Aorta (tissue), 5 donors: ENCODE measurements at places on chromosomes 5 and 9. TPM values are rescaled to one million over a fixed set of nuclear protein-coding genes. Genes with fewer than 3 reads are reported as not detected.
A peak's percentile ranks its signal among the peaks of the same experiment; 100 is the strongest.

DNA sequence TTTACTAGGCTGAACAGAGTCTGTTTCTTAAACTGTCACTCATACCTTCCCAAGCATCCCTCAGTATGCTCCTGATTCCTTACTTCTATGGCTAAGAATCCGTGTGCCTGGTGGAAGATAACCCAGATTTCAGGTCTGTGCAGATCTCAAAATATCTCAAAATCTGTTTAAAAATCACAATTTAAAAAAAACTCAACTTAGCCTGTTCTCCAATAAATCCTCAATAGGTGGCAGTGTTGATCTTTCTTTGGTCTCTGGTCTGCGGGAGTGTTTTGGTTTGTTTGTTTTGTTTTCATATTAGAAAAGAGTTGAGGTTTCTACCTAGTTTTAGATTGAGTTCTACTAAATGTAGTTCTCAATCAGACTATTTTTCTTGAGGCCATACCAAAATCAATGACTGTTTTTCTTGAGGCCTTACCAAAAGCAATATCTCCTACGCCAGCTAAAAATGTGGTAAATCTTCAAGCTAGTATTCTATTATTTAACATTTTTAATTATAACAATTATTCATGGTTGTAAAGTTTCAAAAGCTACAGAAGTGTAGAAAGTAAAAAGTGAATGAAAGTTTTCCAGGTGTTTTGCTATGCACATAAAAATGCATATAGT is 57.9 kb downstream of the TGFBR1 start:
- DNase-seq = no peak
- no peaks in the 10 kb centered on the region for H3K27me3 ChIP-seq
- no peaks in the 10 kb centered on the region for H3K36me3 ChIP-seq
- H3K4me3 ChIP-seq = no peak overlapping the region

DNA sequence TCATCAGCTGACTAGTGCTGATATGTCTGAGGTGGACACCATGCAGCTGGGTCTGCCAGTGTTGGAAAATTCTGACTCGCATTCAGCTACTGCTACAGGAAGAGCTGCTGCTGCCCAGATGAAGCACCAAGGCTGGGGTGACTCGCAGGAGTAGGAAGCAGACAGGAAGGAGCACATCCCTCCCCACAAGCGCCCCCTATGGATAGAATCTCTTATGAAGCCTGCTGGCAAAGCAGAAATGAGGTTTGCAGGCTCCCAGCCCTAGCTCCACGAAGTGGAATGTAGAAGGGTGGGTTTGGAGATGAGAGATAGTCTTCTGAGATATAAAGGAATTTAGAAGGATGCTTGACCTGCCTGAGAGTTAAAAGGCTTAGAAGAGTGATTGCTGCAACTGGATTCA is 443.0 kb downstream of the ACTL7B start:
- H3K4me1 ChIP-seq = no peaks in the 10 kb centered on the region
- H3K36me3 ChIP-seq = no peaks in the 10 kb centered on the region
- no peak overlapping the region for H3K4me3 ChIP-seq

GRCh38 chr5:133843911-133844310 is 124.5 kb downstream of the C5orf15 start:
- H3K36me3 ChIP-seq = no peaks in the 10 kb centered on the region
- DNase-seq = no peak
- no peaks in the 10 kb centered on the region for H3K4me1 ChIP-seq
- H3K27ac ChIP-seq = no peak overlapping the region
- H3K27me3 ChIP-seq = no peaks in the 10 kb centered on the region

- H3K27ac ChIP-seq = no peak overlapping the region
- no peaks in the 10 kb centered on the region for H3K27me3 ChIP-seq
- H3K4me3 ChIP-seq = no peak overlapping the region
These were observed 11.7 kb upstream of the TRIM14 start for GRCh38 chr9:98130576-98131228.

DNA sequence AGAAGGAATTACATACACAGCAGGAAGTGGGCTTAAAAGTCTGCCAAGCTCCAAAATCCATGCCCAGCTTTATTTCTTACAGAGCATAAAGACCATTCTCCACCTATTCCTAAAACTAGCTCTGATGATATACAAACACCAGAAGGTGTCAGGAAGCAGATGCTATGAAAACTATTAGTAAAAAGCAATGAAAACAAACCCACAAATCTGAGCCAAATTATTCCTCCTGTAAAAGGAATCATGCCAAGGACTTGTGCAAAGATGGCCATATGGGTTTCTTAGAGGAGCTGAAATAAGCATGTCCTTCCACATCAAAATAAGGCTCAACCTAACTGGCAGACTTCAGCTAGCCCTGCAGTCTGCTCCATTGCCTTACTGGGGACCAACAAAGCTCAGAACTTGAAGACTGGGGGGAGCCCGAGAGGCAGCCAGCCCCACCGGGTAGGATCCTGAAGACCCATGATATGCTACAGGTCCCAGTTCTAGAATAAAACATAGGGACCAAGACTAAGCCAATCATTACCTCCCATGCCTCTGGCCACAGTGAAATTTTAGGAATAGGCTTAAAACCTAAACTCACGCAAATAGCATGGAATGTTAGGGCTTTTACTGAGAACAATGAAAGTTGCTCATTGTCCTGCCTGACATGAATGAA is 42.8 kb upstream of the GABRP start:
- H3K27me3 ChIP-seq = peaks cover 2% of the 10 kb centered on the region
- no peak overlapping the region for H3K27ac ChIP-seq
- H3K36me3 ChIP-seq = no peaks in the 10 kb centered on the region
- no peak overlapping the region for H3K4me3 ChIP-seq

DNA sequence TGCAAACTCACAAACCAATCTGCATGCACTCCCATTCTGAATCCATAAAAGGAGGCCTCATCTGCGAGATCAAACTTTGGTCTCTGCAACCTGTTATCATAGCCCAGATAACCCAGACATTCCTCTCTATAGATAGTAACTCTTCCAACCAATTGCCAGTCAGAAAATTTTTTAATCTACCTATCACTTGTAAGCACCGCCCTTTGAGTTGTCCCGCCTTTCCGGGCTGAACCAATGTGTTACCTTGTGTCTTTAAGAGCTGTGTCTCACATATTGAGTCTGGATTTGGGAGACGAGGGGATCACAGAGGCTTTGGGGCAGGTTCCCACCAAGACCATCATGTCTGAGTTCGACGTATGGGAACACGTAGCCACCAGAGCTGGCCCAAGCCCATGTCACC is 91.1 kb upstream of the PPP1R26 start:
- H3K27ac ChIP-seq = no peak overlapping the region
- no peaks in the 10 kb centered on the region for H3K36me3 ChIP-seq
- no peaks in the 10 kb centered on the region for H3K27me3 ChIP-seq
- no peak overlapping the region for H3K4me3 ChIP-seq
- H3K4me1 ChIP-seq = no peaks in the 10 kb centered on the region

- H3K36me3 ChIP-seq = no peaks in the 10 kb centered on the region
- no peaks in the 10 kb centered on the region for H3K27me3 ChIP-seq
- no peak overlapping the region for H3K27ac ChIP-seq
- no peak overlapping the region for H3K4me3 ChIP-seq
These were observed 157.3 kb downstream of the SPOCK1 start for GRCh38 chr5:137341831-137342230.

DNA sequence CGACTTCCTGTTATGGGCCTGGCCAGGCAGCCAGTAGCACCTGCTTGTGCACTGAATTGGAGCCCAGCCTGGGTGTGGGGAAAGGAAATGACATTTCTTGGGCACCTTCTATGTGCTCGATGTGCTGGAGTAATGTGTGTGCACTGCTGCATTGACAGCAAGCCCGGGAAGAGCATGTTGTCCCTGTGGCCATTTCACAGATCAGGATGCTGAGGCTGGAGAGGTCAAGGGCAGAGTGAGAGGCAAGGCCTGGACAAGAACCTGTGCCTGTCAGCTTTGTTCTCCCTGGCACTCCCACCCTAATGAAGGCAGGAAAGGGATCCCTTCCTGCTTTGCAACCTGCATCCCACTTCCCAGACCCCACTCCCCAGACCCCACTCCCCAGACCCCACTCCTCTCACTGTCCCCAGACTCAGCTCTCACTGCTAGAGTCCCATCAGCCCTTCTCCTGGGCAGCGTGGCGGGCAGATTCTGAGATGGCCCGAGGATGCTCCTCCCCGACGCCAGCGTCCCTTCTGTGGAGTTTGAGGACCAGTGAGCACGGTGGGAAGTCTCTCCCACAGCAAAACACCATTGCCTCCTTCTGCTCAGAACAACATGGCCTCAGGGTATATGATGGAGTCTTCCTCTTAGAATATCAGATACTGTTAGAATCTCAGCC is 49.6 kb downstream of the BARX1 start:
- H3K27ac ChIP-seq = no peak overlapping the region
- no peaks in the 10 kb centered on the region for H3K4me1 ChIP-seq
- no peaks in the 10 kb centered on the region for H3K27me3 ChIP-seq
- DNase-seq = peak; percentile 62
- H3K4me3 ChIP-seq = no peak overlapping the region

DNA sequence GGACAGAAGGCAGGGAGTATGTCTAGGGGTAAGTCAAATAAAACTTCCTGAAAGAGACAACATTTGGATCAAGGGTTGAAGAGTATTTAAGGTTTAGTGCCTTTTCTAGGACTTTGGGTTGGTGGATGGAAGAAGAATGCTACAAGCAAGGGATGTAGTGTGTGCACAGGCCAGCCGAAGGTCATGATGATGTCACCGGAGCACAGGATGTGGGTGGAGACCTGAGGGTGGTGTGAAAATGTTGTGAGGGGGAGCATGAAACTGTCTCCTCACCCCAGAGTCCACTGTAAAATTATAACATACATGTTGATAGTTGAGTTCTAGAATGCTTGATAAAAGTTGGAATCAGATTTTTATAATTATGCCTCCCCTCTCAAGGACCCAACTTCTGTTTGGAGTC is 553.3 kb upstream of the SGCD start:
- no peaks in the 10 kb centered on the region for H3K4me1 ChIP-seq
- no peak for DNase-seq

- H3K36me3 ChIP-seq = peaks cover 2% of the 10 kb centered on the region
- DNase-seq = no peak
- no peaks in the 10 kb centered on the region for H3K4me1 ChIP-seq
- no peaks in the 10 kb centered on the region for H3K27me3 ChIP-seq
- no peak overlapping the region for H3K4me3 ChIP-seq
These were observed 69.8 kb downstream of the CMYA5 start for GRCh38 chr5:79759436-79759835.

DNA sequence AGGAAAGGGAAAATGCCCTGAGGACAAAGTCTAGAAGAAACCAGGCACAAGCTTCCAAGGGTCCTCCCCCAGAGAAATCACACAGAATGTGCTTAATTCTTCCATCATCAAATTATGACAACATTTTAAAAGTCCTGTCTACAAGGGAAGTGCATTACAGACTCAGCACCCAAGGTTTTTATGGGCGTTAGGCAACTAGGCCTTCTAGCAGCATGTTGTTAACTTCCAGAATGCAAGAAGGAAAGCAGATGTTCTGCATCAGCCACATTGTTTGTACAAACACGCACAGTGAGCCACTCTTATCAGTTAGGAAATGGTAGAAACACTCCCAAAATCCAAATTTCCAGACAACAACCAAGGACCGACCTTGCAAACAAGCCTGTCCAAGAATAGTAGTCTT is 26.5 kb downstream of the SMC5 start:
- H3K27ac ChIP-seq = no peak overlapping the region
- no peaks in the 10 kb centered on the region for H3K4me1 ChIP-seq

DNA sequence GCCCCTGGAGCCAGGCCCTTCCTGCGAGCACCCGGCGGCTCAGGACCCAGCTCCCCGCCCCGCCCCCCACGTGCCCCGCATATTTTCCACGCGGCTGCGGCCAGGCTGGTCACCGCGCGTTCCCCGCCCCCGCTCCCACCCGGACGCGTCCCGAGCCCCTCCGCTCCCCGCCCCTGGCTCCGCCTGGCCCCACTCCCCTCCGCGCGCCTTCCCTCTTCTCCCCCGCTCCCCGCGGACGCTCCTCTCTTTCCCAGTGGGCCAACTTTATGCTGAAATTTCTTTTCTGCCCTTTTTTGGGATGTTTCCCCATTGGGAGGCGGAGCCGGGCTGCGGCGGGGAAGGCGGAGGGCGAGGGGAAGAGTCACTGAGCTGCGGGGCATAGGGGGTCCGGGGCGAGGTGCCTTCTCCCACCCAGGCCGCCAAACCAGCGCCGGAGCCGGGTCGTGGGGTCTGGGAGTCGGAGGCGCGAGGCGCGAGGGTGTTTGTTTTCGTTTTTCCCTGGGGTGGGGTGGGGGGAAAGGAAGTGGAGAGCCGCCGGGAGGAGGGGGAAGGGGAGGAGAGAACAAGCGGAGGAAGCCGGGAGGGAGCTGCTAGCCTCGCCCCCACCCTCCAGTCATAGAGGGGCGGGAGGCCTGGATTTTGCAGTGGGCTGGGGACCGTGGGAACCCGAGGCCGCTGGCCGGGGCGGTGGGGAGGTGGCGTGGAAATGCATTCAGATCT is 1.0 kb upstream of the TPM2 start:
- DNase-seq = peak; percentile 98
- H3K27me3 ChIP-seq = no peaks in the 10 kb centered on the region
- peak overlapping the region; percentile 44 for H3K4me3 ChIP-seq
- peak overlapping the region; percentile 100 for H3K27ac ChIP-seq

The CD274 gene
- total RNA-seq = 3.8 TPM

The ACOT12 gene
- total RNA-seq = 0.18 TPM

The FIBCD1 gene
- not detected for total RNA-seq

The EDIL3 gene
- total RNA-seq = 205 TPM

The EIF4E1B gene
- total RNA-seq = not detected

The C9orf78 gene
- total RNA-seq = 38.1 TPM

The CDC42SE2 gene
- 20.4 TPM for total RNA-seq
